ENCODE measurements at places on chromosomes 12 and 14.

GRCh38 chr12:7042842-7043241, 17.7 kb upstream of the C1S start:
- no peak for DNase-seq

- no peak for DNase-seq
Observed at GRCh38 chr14:64040044-64040443, 187.2 kb downstream of the SYNE2 start.

- DNase-seq, result no peak
Observed at GRCh38 chr12:119338593-119339363, 4.2 kb downstream of the CCDC60 start.

DNA sequence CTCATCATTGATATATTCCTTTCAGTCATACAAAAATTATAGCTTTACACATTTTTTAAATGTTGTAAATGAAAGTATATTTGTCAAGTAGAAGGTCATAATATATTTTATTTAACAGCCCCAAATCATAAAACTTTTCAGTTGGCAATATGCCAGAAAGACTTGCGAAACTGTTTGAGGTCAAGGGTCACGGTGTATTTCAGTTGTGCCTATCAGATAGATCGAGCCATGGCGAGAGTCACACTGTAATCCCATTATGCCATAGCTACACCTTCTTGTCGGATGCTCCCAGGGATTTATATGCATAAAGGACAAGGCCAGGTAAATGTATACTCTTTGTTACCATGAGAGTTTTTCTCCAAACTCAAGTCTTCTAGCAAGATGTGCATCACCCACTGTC, 26.7 kb upstream of the G2E3 start:
- no peak for DNase-seq

GRCh38 chr14:76828339-76829012, 2.3 kb downstream of the LRRC74A start:
- no peak for DNase-seq

DNA sequence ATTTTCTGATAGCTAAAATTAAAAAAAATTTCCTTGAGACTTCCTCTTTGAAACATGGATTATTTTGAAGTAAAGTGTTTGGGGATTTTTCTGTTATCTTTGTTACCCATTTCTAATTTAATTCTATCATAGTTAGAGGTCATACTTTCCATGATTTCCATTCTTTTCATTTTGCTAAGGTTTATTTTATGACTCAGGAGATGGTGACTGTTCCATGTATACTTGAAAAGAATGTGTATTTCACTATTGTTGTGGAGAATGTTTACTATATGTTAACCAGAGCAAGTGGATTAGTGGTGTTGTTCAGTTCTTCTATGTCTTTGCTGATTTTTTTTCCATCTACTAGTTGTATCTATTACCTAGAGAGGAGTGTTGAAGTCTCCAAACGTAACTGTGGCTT, 250.5 kb upstream of the PELI2 start:
- DNase-seq, result no peak

GRCh38 chr12:53571295-53571694, 54.9 kb downstream of the ATF7 start:
- DNase-seq, result no peak

- no peak for DNase-seq
Observed at GRCh38 chr14:72524295-72524629, 369.6 kb downstream of the DPF3 start.

DNA sequence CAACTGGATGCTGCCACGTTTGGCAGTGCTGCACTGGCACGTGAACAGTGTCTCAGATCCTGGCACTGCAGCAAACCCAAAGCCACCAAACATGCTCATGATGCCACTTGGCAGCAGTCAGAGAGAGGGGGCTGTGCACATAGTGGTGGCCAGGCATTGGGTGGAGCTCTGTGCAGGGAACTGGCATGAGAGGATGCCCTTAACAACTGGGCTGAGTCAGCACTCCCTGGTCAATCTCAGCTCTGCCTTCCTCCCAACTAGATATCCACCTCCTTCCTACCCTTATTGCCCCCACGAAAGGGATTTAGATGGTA, 37.0 kb downstream of the ZFHX2 start:
- DNase-seq, result no peak

DNA sequence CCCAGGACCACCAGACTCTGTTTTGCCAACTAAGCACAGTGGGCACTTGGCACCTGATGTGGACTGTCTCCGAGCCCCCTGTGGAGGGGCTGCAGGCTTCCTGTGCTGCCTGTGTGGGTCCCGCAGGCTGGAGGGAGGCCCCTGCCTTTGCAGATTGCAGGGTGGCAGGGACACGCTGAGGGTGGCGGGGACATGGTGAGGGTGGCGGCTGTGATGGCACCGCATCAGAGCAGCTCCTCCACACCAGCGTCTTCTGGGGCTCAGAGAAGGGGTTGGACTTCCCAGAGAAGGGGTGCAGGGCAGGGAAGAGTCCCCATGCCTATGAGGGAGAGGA, 8.1 kb downstream of the ZFYVE21 start:
- DNase-seq, result no peak

DNA sequence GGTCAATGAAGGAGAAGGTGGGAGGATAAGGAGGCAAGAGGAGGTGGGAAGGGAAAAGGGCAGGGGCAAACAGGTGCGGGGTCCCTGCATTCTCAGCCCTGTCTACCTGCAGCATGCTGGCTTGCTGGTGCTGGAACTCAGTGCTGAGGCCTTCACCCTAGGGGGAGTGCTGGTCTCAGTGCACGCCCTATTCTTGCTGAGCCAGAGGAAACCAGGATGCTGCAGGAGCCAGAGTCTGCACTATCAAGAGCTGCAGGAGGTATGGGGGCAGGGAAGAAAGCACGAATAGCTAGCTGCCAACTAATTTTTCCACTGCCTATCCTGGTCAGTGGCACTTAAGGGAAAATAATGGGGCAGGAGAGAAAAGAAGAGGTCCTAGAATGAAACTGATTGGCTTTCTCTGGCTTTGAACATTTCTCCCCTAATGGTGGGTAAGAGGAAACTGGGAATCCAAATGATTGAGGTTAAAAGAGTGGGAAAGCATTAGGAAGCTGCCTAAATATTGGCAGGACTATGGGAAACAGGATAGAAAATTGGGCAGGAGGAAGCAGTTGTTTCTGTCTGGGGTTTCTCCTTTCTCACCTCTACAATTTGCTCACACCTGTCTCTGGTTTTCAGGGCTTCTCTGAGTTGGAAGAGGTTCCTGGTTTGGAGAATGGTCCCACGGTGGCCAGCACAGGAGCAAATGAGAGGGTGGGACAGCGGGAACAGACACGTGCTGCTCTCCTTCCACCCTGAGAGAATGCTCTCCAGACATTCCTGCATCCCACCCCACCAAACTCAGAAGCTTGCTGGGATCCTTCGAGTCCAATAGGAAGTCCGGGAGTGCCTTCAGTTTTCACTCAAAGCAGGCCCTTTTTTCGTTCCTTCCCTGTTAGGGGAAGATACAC, 1.9 kb downstream of the TMEM253 start:
- DNase-seq, result no peak

GRCh38 chr14:66982247-66982646, 207.0 kb upstream of the GARIN2 start:
- DNase-seq, result no peak

DNA sequence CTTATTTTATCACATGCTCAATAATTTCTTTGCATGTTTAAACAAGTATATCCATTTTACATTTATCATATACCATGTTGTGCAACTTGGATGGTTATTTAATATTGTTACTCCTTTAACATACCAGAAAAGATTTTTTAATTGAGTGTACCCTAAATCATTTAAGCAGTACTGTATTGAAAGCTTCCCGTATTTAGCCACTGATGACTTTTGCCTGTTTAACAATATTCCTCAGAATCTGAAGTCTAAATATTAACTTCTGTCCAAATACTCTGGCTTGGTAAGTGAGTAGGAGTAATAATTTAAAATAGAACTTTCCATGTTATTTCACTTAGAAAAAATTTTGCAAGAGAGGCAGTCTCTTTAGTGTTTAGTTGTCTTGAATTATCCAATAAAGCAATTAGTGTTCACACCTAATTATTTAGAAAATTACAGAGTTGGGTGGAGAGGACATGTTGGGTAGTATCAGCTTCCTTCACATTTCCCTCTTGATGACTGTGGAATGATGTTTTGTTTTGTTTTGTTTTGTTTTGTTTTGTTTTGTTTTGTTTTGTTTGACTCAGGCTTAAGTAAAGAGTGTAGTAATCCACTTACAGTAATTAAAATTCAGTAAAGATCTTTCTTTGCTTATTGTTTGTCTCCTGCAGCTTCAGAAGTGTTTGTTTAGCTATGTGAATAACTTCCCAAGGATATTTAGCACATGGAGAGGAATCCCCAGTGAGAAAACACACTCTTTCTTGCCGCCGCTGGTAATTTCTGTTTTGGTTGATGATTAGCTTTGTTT, 59.5 kb downstream of the DAAM1 start:
- DNase-seq, result no peak

GRCh38 chr12:4939418-4940023, 29.8 kb downstream of the KCNA1 start:
- DNase-seq, result no peak

DNA sequence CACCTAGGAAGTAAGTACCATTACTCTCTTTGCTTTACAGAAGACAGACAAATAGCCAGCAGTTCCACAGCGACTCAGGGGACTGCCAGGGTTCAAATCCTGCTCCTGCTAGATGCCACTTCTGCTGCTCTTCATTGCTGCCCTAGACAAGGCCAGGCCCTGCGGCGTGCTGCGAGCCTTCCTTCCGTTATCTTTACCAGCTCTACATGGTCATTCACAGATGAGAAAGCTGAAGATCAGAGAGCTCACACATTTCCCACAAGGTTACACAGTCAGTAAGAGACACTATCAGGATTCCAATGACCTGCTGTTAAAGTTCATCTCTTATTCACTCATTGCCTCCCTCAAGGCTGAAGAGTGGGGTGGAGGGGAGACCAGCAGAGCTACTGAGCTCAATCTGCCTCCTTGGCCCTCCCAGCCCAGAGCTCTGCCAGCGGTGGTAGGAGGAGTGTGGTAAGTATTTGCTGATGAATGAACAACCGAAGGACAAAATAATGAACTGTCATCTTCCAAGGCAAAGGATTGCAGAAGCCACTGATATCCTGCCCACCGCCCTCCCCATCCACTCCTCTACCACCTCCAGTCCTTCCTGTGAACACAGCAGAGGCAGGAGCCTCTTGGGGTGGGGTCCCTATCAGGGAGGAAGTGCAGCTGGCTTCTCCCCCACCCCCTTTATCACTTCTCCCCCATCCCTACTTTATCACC, 14.6 kb upstream of the HDAC7 start:
- DNase-seq, result no peak

Data from activated T-cell treated with anti-CD3 and anti-CD28 coated beads, Interleukin-2, amount 50 U/mL, for 72 hours (primary cell).